ENCODE measurements at places on chromosomes 11 and 22.

GRCh38 chr11:131855320-131855719, 484.9 kb downstream of the NTM start:
- no peak for DNase-seq

DNA sequence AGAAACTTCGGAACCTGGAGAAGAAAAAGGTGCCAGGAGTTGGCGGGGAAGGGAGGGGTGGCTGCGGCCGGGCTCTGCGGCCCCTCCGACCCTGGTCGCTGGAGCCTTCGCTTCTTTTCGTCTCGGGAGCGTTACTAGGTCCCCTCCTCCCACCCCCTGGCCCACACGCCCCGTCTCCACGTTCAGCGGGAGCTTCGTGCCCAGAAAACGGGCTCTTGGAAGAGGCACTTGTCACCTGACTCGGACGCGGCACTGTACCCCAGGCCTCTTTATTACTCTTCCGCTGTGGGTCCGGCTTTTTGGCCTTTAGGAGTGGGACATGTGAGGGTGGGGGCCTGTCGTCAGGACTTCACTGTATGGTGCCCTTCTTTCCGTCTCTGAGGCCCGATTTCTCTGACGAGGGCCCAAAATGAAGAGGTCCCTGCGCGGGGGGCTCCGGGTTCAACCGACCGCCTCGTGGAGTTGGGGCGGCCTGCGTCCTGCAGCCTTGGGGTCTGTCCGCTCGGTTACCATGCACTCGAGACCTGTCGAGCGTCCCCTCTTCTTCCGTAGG, 1.2 kb downstream of the CAPRIN1 start:
- DNase-seq = peak; percentile 66

DNA sequence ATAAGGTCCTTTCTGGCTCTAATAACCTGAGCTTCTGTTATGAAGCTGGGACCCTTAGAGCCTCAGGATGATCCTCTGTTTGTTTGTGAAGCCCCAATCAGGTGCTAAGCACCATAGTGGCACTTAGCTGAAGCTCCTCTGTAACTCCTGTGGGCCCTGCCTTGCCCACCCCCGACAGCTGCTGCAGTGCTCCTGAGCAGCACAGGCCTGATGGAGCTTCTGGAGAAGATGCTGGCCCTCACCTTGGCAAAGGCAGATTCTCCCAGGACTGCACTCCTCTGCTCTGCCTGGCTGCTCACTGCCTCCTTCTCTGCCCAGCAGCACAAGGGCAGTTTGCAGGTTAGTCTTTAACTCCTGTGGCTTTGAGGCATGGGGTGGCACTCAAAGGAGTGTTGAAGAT, 19.0 kb upstream of the CCDC134 start:
- DNase-seq = no peak

DNA sequence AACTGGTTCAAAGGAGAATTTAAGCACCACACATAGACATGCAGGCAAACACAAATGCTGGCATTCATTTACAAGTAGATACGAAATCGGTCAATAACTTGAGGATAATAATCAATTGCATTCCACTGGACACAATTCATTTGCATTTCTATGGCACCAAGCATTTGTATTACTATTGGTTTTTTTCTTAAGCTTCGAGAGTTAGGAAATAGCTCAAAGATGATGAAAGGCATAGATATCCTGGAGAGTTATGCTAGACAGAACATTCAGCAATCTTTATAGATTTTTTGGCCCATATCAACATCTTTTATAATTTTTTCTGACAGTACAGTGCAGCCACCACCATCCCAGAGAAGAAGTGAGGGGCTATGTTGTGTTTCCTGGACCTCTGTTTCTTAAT, 544.4 kb downstream of the MIAT start:
- DNase-seq = no peak

GRCh38 chr11:35100013-35100383, 39.0 kb upstream of the CD44 start:
- no peak for DNase-seq

DNA sequence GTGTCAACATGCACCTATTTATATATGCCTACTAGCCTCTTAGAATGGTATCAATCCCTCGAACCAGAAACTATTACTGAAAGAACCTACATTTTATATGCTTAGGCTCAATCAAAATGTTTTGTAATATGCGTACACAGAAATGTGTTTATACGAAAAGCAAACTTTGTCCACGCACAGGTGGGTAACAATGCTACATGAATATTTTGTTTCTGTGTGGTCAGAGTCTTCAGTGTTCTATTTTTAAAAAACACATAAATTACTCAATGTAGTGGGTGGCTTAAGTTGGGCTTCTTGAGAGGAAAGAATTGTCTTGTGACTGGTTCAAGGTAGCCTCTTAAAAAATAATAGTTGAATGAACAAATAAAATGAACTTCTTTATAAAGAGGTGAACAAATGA, 46.1 kb downstream of the SYTL2 start:
- no peak for DNase-seq

DNA sequence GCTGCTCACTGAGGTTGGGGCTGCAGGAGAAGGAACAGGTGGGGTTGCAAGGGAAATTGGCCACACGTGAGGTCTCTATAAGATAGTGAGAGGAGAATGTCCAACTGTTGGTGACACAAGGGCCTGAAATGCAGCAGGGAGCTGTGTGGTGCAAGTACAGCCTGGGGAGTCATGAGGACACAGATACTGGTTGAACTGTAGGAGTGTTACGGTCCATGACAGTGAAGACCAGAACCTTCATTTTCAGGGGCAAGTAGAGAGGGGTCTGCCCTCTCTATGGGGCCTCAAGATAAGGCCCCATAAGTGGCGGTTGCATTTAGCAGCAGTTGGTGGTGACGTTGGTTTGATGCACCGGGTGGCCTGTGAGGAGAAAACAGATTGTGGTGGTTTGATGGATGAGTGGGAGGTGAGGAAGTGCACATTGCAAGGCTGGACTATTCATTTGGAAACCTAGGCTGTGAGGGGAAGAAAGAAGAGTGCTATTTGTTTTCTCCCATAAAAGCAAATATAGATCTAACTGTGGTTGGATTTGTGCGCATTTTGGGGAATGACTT, 39.4 kb downstream of the MICAL2 start:
- no peak for DNase-seq

GRCh38 chr11:65501472-65502273, 2.8 kb downstream of the MALAT1 start:
- peak; percentile 74 for DNase-seq

GRCh38 chr11:92026664-92027063, 198.0 kb upstream of the FAT3 start:
- no peak for DNase-seq

GRCh38 chr11:27650988-27651387, 49.3 kb downstream of the BDNF start:
- no peak for DNase-seq

DNA sequence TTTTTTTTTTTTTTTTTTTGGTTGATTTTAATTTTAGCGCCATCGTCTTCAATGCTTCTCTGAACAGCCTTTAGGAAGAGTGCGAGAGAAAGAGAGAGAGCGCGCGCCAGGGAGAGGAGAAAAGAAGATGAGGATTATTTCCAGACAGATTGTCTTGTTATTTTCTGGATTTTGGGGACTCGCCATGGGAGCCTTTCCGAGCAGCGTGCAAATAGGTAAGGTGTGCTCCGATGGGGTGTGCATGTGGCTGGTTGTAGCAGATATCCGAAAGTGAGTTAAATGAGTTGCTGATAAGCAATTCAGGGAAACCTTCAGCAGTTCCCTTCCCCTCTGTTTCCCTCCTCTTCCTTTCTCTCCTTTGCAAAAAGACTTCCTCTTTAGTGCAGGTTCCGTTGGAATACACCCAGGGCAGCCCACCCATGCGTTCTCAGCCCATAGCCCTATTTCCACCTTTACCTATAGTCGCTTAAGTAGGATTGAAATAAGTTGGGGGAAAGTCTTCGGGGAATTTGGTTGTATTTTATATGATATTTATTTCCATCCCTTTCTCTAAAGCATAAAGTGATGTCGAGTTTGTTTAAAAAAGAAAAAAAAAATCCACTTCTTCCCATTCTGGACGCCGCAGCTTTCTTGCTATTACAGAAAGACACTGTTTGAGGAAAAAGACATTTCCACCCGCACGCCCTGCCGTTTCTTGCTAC, 1.1 kb downstream of the GRIA4 start:
- DNase-seq = no peak

- no peak for DNase-seq
These were observed 5.3 kb upstream of the BRSK2 start for GRCh38 chr11:1384199-1384970.

GRCh38 chr11:61532134-61533038, 23.8 kb downstream of the LRRC10B start:
- peak; percentile 14 for DNase-seq

GRCh38 chr11:96869207-96869606, 479.4 kb downstream of the JRKL start:
- DNase-seq = no peak

DNA sequence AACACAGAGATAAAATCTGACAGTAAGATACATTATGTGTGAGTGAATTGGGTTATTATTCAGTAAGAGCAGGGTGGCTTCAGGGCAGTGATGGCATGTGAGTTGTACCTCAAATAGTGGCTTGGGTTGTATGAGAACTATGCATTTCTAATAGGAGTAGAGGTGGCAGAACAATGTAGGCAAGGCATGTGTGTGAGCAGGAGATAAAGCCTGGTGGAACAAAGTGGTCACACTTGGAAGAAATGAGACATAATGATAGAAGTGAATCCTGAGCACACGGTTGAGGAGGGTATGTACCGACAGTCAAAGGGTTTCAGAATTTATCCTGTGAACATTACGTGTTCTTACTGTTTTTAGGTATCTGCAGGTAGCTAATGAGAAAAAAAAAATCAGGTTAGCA, 159.3 kb downstream of the CASP12 start:
- no peak for DNase-seq

DNA sequence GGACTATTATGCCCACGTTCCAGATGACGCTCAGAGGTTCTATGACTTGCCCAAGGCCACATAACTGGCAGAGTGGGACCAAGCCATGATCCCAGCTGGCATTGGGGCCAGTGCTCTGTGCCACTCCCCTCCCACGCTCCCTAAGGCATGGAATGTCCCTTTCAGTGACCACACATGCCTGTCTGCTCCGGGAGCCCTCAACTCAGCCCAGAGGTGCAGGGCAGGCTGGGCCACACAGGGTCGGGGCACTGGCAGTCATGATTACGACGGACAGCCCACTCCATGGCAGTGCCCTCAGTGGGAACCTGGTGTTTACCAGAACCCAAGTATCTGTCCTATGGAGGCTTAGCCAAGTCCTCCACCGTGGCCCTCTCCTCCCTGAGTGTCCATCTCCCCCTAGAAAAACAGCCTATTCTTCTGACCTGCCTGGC, 10.0 kb downstream of the RHBDD3 start:
- DNase-seq = no peak

DNA sequence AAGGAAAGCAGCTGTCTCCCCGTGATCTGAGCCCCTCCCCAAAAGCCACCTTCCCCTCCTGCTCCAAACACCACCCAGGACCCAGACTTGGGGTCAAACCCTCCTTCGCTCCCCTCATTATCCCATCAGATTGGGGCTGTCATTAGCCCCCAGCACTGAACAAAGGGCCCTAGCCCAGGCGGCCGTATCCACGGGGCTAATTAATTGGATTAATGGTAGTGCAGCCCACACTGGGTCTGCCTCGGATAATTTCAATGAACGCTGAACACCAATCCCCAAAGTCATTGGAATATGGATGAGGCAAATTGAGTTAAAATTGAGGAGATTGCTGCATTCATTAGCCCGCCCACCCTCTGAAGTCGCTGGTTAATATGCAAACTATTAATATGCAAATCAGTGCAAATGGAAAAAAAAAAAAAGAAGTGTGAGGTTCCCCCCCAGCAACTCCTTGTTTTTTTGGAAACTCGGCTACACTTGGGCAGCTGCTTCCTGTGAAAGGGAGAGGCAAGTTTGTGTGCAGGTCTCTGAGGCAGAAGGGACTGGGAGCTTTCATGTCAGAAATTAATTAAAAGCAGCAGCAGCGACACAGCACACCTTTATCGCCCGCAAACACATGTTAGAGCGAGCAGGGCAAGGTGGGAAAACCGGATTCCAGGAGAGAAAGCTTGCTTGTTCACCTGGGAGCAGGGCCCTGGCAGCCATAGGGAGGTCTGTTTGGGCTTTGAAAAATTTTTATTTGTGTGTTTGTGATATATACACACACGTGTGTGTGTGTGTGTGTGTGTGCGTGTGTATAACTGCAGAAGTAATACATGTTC, 517.8 kb downstream of the MIAT start:
- no peak for DNase-seq

DNA sequence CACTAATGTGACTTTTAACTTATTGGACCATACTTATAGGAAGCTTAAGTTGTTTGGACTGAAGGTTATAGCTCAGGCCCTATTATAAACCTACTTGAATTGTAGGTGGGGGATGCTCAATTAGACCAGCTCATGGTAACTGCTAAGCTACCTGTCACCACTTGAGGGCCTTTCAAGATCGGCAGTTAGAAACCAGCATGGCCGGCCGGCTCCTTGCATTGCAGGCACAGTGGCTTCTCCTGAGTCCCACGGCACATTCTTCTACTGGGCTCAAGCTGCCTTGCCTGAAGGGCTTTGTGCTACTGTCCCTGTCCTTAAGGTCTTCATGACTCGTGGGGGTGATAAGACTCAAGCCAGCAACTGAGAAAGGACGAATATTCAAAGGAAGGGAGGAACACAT, 70.8 kb downstream of the TBC1D22A start:
- DNase-seq = no peak

- no peak for DNase-seq
These were observed 3.0 kb downstream of the CBLIF start for GRCh38 chr11:59842316-59842715.

GRCh38 chr11:17256512-17256911, 20.0 kb upstream of the NUCB2 start:
- DNase-seq = no peak

- DNase-seq = no peak
These were observed 965 bp upstream of the PAMR1 start for GRCh38 chr11:35526370-35526792.

DNA sequence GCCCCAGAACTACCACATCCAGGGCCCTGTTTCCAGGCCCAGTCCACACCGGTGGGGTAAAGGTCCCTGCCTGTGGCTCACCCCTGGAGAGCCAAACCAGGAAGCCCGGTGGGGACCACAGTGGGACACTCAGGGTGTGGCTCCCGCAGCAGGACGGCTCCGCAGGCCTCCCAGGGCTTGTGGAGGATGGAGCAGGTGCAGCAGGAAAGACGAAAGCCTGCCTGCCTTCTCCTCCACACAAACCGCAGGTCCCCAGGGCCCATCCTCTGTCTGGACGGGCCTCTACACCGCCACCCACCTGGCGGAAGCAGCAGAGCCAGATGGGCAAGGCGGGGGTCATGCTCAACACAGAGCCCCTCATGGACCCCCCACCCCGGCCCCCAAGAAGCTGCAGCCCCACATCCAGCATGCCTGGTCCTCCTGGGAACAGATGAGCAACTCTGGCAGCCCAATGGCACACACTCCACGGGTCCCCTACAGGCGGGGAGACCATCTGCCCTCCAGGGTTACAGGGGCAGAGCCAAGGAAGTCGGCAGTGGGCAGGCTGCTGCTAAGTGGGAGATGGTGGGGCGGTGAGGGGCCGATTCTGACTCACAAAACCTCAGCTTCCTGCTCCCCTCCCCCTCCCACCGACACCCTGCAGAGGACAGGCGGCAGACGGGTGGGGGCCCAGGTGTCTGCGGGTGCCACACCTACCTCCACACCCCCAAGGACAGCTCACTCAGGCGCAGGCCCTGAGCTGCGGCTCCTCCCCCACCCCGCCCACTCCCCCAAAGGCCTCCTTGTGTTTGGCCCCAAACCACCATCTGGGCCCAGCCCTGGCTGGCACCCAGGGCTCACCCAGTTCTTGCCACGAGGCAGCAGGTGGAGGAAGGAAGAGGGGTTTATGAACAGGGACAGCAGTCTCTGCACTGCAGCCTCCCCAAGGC, 5.2 kb downstream of the SBF1 start:
- peak; percentile 46 for DNase-seq

All from NCI-H1417 (cell line).